ENCODE measurements at places on chromosomes 5 and 9.

GRCh38 chr9:89425921-89426383 lies 72.0 kb downstream of the SEMA4D start:
- DNase-seq, result no peak

- no peak for DNase-seq
These were observed 373.4 kb upstream of the ACO1 start for GRCh38 chr9:32011049-32011448.

- no peak for DNase-seq
These were observed 15.7 kb downstream of the SLC28A3 start for GRCh38 chr9:84324811-84325210.

DNA sequence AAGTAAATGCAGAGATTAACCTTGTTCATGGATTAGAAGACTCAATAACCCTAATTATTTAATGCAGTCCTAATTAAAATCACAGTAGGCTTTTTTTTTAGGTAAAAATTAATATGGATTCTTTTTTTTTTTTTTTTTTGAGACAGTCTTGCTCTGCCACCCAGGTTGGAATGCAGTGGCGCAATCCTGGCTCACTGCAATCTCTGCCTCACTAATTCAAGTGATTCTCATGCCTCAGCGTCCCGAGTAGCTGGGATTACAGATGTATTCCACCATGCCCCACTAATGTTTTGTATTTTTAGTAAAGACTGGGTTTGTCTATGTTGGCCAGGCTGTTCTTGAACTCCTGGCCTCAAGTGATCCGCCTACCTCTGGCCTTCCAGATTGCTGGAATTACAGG lies 40.6 kb downstream of the DENND4C start:
- DNase-seq, result no peak

GRCh38 chr5:151742870-151743294 lies 15.5 kb downstream of the ATOX1 start:
- DNase-seq, result no peak

DNA sequence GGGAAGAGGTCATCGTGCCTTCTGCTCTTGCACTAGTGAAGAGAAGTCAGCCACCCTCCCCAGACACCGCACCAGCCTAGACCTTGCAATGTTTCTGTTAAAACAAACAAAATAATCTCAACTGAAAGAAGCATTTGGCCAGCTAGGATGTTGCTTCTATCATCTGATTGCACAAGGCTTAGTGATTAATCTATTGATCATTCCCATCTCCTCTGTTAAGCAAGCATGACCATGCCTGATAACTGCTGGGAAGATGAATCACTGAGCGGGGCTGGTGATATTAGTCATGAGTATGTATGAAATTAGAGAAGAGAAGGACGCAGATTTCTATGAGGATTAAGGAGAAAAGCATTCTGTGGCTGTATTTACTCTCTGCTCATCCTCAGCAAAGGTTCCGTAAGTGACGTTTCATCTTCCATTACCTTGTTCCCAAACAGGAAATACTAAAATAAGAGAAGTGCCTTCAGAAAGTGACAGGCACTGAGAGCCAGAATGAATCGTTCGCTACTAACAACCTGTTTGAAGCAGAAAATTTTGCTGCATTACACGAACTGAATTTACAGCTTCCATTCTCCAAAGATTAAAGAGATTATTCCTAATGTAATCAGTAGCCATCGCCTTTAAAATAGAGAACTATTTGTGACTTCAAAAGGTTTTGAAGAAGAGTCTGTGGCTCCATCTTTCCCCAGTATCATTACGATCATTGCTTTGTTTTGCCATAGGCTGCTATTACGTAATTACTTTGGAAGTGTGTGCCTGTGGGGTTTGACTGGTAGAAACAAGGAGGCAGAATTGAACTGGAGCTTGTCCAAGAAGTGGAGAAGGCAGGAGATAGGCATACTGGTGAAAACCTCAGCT lies 219.1 kb downstream of the MED10 start:
- DNase-seq, result no peak

DNA sequence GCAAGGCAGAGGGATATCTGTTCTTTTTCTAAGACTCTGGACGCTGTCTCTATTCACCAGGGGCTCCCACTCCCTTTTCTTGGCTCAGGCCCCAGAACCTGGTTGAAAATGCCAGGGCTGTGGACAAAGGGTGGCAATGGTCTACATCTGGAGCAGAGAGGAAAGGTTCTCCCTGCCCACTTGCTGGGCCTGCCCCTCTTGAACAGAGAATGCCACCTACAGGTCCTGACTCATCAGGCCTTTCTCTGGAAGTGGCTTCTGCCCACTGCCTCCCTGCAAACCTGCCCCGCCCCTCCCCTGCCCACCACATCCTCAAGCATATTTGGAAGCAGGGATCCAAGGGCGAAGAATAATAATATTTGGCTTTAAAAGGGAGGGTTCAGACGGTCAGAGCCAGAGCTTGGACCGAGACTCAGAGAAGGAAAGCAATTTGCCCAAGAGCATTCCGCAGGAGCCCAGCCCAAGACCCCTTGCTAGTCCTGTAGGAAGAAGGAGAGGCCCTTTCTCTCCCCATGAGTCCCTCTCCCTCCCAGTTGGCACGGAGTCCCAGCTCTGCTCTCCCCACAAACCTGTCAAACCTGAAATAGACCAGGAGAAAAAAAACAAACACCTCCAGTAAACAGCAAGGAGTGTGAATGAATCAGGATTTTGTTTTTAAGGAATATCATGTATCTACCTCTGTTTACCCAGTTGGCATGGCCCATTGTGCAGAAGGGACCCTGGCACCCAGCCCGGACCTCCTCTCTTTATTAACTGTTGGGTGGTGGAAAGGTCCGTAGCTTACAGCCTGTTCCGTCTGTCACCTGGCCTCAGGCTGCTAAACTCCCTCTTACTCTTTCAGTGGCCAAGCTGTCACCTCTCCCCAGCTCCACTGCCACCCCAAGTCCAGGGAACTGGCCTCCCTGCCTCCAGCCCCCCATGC lies 37.7 kb upstream of the STXBP1 start:
- no peak for DNase-seq

GRCh38 chr9:89677702-89678395 lies 73.0 kb downstream of the GADD45G start:
- DNase-seq, result peak; percentile 66

- DNase-seq, result no peak
These were observed 57.8 kb downstream of the AUH start for GRCh38 chr9:91303741-91304415.

- DNase-seq, result no peak
These were observed 56.0 kb downstream of the HMCN2 start for GRCh38 chr9:130321539-130321938.

DNA sequence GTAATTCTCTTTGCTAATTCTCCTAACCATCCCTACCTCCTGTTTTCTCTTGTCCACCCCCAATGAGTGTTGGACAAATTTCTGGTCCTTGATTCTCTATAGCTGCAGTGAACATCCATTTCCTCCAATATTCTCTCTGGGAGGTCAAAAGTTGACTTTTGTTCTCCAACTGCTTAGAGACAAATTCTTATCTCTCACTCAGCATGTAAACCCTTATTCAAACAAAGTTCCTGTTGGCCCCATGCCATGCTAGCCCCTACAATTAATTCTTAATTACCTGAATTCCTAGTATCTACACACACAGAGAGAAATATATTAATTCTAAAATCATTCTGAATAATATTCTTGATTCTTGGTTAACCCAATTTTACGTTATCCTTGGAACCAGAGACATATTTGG lies 472.9 kb upstream of the ACTBL2 start:
- no peak for DNase-seq

- DNase-seq, result no peak
These were observed 160.0 kb downstream of the PRR16 start for GRCh38 chr5:120624021-120624563.

DNA sequence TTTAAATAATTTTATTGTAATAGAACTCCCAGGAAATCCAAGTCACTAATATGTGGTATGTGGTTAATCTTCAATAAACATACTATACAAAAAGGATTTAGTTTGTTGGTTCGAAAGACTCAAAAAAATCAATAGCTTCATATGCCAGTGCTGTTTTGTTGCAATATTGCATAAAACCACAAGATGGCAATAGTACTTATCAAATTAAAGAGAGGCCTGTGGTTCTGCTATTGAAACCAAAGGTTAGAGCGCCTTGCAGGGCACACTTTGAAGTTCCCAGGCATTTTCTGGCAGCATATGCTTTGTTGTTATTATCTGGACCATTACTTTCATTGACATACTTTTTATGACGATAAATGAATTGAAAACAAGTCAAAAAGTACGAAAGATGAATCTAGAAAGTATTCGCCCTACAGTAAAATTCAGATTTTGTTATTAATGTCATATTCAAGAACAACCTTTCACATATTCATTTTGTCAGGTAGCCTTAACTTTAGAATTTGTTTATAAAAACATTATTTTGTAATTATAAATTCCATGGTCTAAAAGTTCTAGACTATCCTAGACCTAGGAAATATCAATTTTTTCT lies 316.3 kb downstream of the MCTP1 start:
- DNase-seq, result peak; percentile 60

DNA sequence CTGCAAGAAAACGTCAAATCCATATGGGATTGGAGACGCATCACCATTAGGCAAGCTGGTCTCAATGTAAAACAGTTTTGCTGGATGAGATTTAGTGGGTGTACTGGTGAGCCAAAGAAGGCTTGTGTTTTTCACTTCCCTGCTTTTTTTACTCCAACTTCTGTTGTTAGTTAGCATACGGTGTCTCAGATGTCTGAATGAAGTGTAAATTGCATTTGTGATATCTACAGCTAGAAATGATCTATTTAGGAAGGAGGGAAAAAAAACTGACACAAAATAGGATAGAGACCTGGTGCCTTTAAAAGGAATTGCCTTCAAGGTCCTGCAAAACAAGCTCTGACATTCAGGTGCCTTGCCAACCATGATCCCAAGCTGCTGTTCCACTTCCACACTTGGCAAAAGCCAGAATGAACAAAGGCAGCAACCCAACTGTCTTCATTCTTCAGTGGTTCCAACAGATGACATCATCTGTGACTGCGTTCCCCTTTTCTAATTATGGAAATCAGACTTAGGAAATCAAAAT lies 104.2 kb upstream of the RAI14 start:
- DNase-seq, result no peak

GRCh38 chr9:108934323-108934893 lies at the start of gene ABITRAM:
ABITRAM (plus strand) TSS chr9:108934400; CDS start chr9:108934487, 87 bp downstream.
- peak; percentile 76 for DNase-seq

- no peak for DNase-seq
These were observed 7.5 kb downstream of the TDRD7 start for GRCh38 chr9:97419309-97419867.

GRCh38 chr9:122200960-122201595 lies 27.7 kb downstream of the LHX6 start:
- DNase-seq, result no peak

GRCh38 chr5:133825631-133826289 lies 142.7 kb downstream of the C5orf15 start:
- no peak for DNase-seq

DNA sequence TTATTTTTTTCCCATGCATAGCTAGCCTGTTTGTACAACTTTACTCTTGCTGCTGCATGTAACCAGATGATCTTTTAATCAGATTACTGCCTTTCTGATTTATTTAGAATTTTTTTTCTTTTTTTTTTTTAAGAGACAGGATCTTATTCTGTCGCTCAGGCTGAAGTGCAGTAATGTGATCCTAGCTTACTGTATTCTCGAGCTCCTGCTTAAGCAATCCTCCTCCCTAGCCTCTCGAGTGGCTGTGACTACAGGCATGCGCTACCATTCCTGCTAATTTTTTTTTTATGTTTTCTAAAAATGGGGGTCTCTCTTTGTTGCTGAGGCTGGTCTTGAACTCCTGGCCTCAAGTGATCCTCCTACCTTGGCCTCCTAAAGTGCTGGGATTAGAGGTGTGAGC lies 9.6 kb downstream of the DCP2 start:
- no peak for DNase-seq

DNA sequence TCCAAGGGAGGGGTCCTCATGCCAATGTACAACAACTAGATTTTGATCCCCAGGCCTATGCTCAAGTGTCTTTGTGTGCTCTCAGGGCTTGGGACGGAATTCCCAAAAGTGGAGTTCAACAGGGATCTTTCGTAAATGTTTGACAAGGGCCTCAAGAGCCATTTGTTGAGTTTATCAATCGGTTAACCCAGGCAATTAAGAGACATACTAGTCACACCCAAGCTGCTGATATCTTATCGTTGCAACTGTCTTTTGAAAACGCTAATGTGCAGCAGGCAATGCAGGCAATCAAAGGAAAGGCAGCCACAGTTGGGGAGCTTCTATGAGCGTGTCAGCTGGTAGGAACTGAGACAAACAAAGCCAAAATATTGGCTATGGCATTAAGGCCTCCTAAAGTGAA lies 161.2 kb downstream of the CPLANE1 start:
- DNase-seq, result no peak

GRCh38 chr9:21683484-21684175 lies 118.8 kb upstream of the MTAP start:
- no peak for DNase-seq

- no peak for DNase-seq
These were observed 105.2 kb downstream of the RGS3 start for GRCh38 chr9:113568571-113569321.

GRCh38 chr5:124883681-124884080 lies 137.2 kb upstream of the ZNF608 start:
- DNase-seq, result no peak

DNA sequence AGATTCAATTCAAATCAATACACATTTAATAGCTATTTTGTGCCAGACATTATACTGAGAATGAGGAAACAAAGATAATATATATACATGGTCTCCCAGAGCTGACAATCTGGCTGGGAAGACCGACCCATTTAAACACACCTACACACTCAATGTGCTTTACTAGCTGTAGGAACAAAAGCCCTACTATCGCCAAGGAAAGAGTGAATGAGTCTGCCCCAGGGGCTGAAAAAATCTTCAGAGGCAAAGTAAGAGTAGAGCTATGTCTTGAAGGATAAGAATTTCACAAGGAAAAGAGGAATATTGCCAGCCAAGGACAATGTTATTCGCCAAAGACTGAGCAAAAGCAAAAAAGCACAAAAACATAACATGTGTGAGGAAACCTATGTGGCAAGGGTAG lies 6.6 kb downstream of the PFDN1 start:
- DNase-seq, result no peak

Data from NCI-H1436 (cell line).